ENCODE measurements at places on chromosomes 6 and 20.

GRCh38 chr20:48292806-48293205 is 507.5 kb upstream of the SULF2 start:
- no peak for DNase-seq

DNA sequence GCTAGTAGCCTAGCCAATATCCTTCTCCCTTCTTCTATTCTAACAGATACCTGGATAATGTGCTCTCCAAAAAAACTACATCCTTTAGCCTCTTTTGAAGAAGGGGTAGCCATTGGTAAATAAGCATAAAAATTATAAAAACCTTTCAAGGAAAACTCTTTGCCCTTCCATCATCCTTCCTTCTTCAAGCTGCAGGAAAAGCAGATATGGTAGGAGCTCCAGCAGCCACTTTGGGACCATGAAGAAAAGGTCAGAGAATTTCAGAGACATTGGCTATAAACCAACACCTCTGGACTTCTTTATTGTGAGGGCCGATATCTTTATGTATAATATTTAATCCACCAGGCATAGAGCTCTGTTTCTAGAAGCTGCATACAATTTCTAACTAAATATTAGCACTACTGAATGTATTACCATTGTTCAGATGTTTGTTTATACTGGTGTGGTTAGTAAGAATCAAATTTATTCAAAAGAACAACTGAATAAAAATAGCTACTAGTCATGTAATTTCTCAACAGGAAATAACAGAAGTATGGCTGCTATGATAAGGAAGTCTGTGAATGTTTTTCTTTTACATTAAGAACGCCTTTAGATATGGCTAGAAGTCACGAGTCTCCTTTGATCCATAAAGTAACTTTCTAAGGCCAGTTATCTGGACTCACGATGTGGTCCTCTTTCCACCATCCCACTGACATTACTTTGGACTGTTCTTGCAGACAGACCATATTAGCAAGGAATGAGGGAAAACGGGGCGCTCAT is 32.2 kb downstream of the MYLK4 start:
- peak; percentile 12 for DNase-seq

DNA sequence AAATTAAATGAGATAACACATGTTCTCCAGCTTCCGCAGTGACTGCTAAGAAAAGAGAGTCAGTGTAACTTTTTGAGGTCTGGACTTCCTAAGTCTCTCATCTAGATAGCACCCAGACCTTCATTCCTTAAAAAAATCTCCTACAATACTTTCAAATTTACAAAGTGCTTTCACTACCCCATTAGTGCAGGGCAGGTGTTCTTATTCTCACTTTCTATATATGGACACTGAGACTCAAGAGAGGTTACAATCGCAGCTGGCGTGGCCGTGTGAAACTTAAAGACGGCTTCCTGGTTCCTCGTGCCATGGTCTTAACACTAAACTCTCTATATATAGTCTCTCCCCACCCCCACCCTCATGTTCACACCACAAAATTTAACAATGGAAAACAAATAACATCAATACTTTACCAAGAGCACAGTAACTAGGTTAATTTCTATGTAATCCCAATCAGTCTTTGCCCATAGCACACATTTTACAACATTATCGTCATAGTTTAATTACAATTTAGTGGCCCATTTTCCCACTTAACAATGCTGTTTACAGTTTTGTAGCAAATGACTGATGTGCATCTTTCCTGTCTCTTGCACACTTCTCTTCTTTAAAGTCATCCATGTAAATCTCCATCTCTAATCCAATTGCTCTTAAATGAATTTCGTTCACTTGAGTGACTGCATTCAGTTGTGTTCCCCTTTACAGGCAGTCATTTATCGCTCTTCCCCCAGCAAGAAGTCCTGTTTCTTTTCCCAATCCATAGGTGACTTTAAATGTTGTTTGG is 78.8 kb upstream of the ARID1B start:
- DNase-seq, result no peak

- no peak for DNase-seq
Measured at GRCh38 chr6:121603486-121603885, 168.0 kb downstream of the GJA1 start.

DNA sequence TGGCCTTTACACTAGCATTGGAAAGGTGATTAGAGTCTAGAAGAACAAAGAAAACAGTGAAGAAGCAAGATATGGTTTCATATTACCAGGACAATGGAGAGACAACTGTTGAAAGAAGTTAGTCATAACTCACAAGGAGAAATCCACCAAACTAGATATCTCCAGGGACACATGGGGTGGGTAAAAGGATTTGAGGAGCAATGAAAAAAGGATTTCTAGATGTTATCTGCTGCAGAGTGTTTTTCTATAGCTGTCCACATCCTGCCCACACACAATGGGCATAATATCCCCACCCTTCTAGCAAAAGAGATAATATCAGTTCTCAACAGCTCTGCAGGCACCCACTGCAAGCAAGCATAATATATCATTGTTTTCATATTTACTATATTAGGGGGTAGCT is 303.1 kb downstream of the HAO1 start:
- DNase-seq, result no peak

- DNase-seq, result no peak
Measured at GRCh38 chr6:25995507-25995906, 32.9 kb downstream of the TRIM38 start.

- no peak for DNase-seq
Measured at GRCh38 chr6:108673153-108673552, 112.4 kb downstream of the FOXO3 start.

DNA sequence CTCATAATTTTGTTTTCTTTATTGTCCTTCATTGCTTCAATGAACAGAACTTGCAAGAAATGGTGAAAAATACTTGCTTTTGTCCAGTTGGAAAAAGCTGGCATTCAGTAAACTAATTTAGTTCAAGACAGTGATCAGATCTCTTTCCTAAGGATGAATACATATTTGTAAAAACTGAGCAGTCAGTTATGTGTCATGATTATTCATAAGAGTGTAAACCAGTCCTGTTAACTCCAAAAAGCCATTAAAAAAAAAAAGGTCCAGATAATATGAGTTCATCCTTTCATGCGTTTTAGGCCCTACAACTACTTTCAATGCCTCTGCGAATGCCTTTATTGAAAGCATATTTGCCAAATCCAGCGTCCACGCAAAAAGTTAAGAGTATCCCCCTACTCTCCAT is 609 bp downstream of the PGM3 start:
- DNase-seq, result peak; percentile 57

- DNase-seq, result no peak
Measured at GRCh38 chr20:45670139-45670538, at the start of gene WFDC11. Gene WFDC11, minus strand, starts transcription at chr20:45670239. Its CDS starts 19,639 bp downstream, at chr20:45650600.

DNA sequence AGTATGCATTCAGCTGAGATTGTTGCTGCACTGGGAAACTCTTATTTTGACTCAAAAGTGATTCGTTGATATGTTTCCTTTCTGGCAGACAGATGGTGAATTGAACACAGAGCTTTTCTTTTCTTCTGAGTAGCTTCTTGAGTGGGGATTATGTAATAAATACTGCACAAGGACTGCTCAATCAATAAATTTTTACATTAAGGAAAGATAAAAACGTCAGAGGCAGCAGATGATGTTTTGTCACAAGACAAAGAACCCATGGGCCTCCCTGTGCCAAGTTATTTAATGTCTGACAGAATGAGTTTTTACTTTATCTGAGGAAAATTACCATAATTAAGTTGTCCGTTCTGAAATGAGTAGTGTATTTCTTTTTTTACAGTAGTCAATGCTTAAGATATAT is 460.3 kb downstream of the UTRN start:
- DNase-seq, result no peak

DNA sequence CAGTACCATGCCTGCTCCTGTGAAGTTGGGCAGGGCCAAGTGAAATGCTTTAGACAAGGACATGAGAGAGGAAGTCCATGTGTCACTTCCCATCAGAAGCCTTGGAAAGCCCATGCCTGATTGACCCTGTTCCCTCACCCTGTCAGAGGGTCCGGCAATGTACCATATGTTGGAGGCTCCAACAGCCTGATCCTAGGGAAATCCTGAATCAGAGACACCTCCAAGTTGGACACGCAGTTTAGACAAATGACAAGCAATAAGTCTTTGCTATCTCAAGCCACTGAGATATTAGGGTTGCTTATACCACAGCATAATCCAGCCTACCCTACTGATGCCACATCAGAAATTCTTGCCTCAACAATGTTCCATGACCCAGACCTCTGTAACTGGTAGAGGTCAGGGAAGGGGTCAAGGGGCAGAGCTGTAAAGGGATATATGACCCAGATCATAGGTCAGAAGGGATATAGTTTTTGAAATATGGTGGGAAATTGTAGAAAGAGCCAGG is 174.8 kb downstream of the HACE1 start:
- DNase-seq, result no peak

DNA sequence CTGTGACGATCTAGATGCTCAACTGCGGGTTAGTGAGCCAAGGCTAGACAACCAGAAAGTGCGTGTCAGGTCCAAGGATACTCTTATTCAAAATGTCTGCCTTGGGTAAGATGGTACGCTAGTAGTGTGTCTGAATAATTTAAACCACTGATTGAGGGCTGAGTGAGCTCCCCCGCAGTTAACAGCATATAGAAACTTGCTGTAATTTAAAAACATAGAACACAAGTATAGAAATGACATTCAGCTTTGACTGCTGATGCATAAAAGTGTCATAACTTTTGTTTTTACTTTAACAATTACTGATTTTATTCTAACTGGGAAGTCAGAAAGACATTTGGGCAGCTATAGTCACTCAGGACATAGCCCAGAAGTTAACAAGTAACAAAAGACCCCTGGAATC is 45.6 kb upstream of the SLC22A1 start:
- no peak for DNase-seq

DNA sequence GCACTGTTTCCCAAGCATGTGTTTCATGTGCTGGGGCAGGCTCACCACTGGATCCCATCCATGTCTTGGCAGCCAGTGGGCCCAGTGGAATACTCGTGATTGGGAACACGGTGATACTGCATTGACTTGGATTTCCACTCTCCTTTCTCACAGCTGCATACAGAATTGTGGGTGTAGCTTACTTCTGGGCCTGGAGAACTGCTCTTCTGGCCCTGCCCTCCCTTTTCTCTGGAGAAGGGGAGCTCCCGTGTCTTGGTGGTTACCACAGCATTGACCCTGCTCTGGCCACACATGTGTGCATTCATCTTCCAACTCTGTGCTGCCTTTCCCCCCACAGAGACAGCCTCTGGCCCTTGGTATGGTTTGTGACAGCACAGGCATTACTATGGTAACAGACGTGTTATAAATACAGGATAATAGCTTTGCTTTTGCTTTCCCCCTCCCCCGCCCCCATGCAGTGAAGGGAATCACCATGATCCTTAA is 21.6 kb downstream of the SOBP start:
- DNase-seq, result no peak

- no peak for DNase-seq
Measured at GRCh38 chr6:41774841-41775240, 4.9 kb downstream of the FRS3 start.

Measured in HCEC 1CT (cell line).